ELR (cell line): ENCODE measurements at places on chromosomes 16 and 17.
A peak's percentile ranks its signal among the peaks of the same experiment; 100 is the strongest.

DNA sequence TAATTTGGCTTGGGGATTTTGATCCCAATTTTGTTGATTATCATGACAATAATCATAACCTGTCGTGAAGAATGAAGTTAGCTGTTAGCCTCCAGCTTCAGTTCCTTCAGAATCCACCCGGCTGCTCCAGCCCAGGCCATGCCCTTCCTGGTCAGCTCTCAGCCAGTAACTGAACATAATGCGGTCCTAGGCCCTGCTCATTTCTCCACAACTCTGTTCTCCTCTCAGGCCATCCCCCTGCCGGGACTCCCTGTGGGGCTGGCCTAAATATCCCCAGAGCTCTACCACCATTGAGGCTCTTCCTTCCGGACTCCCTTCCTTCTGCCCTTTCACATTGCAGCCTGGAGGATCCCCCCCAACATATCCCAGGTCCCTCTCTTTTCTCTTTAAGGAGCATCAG, 833.4 kb upstream of the GOT2 start:
- no peak for DNase-seq

DNA sequence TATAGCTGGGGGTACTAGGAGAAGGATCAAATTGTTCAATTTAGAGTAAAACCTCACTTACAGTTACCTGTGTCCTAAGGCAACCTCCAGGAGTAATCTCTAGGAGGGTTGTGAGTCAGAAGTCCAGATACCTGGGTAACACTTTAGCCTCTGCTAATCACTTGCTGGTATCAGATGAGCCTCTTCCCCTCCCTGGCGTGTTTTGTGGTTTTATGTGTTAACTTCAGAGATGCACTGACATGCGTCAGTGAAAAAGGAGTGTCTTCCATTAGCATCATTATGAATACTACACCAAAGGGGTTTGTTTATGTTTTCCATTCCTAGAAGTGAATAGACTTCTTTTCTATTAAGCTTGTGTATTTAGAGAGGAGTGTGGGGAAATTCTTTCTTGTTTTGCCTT, 208.2 kb downstream of the FTO start:
- DNase-seq = no peak

DNA sequence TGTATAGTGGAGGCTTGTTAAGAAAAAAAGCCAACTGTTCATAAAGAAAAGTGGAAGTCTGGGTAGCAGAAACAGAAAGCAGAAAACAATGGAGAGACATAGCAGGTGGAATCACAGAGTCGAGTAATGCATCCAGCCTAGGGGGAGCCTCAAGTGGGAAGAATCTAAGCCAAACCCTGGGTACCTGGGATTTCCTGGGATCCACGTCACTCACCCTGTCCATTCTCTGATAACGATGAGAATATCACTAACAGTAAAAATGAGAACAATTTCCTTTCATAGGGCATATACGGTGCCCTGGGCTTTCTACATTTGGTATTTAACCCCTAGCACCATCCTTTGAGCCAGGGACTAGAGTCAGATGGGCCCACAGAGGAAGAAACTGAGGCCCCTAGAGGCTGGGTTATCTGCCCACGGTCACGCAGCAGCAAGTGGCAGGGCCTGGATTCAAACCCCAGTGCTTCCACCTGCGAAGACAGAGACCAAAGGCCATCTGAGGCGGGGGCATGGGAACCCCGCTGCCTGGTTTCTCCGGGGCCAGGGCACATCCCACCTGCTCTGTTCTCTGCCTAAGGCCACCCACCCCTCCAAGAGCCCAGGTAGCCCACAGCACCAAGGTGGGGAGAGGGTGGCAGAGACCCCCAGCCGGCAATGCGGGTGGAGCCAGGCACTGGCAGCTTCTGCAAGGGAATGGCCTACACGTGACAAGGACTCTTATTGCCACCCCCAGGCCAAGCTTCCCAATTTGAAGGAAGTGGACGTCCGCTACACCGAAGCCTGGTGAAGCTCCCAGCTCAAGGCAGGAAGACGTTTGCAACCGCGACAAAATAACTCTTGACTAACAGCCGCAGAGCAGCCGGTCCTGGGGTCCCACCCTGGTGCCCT, 69.8 kb upstream of the PLCG2 start:
- no peak for DNase-seq

GRCh38 chr16:89193576-89194293, 6.6 kb downstream of the SLC22A31 start:
- no peak for DNase-seq

- DNase-seq = peak; percentile 39
These were observed 5.1 kb upstream of the CD68 start for GRCh38 chr17:7574176-7574953.

- no peak for DNase-seq
These were observed 51.3 kb downstream of the PIPOX start for GRCh38 chr17:29094101-29094708.

DNA sequence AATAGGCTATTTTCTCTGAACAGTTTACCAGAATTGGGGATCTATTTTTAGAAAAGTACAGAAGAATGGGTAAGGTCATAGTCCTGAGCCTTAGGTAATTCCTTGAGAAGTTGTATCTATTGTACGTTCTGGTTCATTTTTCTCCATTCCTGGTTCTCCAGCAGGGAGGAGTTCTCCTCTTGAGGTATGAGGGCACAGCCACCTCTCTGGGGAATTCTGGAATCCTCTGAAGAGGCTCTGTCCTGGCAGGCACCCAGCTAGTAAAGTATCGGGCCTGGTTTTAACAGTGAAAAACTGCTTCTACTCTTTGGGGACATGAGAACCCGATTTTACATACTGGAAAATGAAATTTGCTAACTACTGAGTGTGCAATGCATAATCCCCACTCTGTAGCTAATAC, 19.6 kb upstream of the PMFBP1 start:
- no peak for DNase-seq

GRCh38 chr16:19315889-19316433, 30.4 kb downstream of the CLEC19A start:
- DNase-seq = no peak

- no peak for DNase-seq
These were observed 107.5 kb upstream of the ZNF750 start for GRCh38 chr17:82947051-82947991.

GRCh38 chr17:8621585-8621984, 8.9 kb downstream of the MYH10 start:
- peak; percentile 29 for DNase-seq

- peak; percentile 72 for DNase-seq
These were observed 8.0 kb downstream of the FLYWCH1 start for GRCh38 chr16:2919511-2920255.

DNA sequence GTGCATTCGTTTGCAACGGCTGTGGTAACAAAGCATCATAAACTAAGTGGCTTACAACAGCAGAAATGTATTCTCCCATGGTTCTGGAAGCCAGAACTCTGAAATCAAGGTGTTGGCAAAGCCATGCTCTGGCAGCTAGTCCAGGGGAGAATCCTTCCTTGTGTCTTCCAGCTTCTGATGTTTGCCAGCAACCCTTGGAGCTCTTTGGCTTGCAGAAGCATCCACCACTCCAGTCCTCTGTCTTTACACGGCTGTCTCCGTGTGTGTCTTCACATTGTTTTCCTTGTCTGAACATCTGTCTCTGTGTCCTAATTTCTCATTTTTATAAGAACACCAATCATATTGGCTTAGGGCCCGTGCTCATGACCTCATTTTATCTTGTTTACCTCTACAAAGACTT, 265.3 kb upstream of the HSBP1 start:
- DNase-seq = no peak

DNA sequence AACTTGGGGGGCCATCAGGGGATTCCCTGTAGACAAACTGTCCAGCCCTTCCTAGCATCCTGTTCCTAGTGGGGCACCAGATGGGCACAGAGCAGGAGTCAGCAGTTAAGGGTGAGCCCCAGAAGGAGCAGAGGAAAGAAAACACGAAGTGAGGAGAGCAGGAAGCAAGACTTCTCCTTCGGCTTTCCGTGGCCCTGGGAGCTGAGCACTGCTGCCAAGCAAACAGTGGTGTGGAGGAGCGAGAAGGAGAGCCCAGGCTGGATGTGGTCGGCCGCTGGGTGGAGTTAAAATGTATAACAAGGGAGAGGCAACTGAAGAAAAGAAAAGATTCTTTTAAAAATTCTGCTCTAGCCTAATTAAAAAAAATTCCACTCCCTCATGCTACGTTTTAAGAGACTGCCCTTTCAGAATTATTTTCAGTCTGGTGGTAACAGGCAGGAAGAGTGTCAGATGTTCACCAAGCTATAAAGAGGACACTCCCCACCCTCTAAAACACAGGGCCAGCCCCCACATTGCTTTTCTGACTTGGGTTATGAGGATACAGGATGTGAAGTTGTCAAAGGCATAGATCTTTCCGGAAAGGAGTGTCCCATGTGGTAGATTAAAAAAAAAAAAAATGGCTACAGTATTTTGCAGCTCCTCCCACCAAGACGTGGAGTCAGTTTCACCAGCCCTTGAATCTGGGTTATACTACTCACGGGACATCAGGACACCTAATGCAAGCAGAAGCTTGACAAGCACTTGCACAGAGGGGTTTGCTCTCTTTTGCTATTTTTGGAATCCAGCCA, 74.9 kb upstream of the ZFHX3 start:
- no peak for DNase-seq

- DNase-seq = no peak
These were observed 26.0 kb downstream of the KANSL1 start for GRCh38 chr17:46167267-46167666.

DNA sequence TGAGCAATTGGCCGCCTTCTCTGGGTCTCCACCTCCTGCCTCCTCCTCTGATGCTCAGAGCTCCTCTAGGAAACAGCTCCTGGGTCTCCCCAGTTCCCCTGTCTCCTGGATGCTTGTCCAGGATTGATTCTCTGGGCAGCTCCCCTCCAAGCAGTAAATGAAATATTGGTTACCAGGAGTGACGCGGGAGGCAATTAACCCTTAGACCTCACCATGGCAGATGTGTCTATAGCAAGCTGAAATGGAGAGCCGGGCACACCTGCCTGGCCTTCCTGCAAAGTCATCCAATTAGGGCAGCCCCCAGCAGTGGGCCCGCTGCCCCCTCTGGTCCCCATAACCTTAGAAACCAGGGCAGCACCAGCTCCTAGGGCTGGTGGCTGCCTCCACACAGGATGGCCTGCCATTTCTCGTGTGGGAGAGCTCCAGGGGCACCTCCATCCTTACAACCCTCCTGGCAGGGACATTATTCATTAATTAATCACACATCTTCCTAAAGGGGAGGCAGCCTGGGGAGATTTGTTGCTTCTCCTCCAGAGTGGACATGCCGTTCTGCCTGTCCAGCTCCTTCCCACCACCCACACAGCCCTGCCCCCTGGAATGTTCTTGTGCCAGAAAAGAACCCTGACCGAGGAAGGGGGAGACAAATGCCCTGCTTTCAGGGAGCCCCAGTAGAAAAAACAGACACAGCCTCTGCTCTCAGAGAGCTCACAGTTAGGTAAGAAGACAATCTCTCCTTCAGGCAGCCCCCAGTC, 8.3 kb upstream of the KIF18B start:
- no peak for DNase-seq

DNA sequence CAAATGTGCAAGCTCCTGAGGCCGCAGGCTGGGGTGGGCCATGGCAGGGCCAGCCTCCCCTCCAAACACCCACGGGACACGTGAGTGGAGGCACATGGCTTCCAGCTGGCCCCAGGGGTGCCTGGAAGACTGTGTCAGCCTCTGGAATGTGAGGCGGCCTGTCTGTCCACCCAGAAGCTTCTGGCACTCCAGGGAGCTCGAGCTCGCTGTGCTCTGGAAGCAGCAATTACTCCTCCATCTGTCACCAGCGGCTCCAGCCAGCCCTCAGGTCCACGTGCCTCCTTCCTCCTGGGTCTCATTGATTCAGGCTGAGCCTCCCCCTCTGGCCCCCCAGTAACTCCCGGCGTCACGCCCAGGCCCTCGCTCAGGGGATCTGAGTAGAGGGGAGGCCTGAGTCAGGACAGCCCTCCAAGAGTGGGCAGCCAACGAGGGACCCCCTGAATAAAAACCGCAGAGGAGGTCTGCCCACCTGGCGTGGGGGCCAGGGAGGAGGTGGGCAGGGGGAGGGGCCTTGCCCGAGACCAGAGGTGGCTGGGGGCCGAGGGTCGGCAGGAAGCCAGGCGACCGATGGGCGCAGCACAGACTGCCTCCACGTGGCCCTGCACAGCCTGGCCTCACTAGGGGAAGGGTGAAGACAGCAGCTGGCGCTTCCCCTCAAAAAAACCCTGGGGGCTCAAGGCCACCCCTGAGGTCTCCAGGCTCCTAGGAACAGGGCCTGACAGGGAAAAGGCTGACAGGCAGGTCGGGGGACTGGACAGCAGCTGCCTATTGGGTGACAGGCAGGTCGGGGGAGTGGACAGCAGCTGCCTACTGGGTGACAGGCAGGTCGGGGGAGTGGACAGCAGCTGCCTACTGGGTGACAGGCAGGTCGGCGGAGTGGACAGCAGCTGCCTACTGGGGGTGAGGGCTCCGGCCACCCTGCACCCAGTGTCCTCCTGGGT, 11.9 kb downstream of the PIEZO1 start:
- DNase-seq = peak; percentile 95

GRCh38 chr16:46918905-46919792, 35.0 kb downstream of the GPT2 start:
- DNase-seq = no peak

DNA sequence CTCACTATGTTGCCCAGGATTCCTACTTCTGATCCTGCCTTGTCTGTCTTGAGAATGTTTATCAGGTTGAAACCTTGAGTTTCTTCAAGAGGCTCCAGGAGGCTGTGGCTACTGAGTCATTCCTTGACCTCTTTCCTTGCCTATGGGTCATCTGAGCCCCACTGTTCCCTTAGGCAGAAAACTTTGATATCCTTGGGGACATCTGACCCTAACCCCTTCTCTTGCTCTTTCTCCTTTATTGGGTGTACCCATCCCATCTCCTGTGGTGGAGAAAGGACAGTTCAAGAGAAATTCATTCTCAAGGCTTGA, 12.5 kb downstream of the ARL4D start:
- peak; percentile 51 for DNase-seq

DNA sequence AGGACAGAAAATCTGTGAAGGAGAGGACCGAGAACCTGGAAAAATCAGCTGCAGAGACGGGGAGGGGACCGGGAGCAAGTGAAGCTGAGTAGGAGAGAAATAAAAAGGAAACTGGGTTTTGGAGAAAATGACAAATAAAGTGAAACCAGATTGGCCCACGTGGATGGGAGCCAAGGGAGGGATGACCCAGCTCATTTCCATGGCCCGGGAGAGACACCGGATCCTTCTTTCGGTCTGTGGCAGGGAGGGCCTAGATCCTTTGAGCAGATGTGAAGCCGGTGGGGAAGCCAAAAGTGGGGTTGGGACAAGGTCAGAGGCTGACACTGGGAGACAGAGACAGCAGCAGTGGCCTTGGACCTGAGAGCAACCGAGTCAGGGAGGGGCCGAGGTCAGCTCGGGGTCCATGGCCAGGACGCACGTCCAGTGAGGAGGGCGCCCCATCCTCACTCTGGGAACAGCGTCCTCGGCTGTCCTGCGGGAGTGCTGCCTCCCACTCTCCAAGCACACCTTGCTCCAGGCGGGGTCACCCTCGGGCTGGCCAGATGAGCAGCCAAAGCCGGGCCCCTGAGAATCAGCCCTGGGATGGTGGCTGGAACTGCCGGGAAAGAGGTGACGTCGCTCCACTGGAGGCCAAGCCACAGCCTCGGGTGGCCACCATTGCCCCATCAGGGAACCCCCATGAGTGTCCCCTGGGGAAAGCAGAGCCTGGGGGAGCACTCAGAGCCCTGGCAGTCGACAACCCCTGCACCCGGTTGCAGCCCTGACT, 50.8 kb upstream of the CDR2 start:
- DNase-seq = no peak

- DNase-seq = no peak
These were observed 93.5 kb downstream of the RBFOX1 start for GRCh38 chr16:7426161-7426560.
